Stimulated activated CD8-positive, alpha-beta memory T cell treated with anti-CD3 and anti-CD28 coated beads, Interleukin-7, amount 100 ng/mL, for 4 hours (primary cell): ENCODE measurements at places on chromosomes 13 and 19.

DNA sequence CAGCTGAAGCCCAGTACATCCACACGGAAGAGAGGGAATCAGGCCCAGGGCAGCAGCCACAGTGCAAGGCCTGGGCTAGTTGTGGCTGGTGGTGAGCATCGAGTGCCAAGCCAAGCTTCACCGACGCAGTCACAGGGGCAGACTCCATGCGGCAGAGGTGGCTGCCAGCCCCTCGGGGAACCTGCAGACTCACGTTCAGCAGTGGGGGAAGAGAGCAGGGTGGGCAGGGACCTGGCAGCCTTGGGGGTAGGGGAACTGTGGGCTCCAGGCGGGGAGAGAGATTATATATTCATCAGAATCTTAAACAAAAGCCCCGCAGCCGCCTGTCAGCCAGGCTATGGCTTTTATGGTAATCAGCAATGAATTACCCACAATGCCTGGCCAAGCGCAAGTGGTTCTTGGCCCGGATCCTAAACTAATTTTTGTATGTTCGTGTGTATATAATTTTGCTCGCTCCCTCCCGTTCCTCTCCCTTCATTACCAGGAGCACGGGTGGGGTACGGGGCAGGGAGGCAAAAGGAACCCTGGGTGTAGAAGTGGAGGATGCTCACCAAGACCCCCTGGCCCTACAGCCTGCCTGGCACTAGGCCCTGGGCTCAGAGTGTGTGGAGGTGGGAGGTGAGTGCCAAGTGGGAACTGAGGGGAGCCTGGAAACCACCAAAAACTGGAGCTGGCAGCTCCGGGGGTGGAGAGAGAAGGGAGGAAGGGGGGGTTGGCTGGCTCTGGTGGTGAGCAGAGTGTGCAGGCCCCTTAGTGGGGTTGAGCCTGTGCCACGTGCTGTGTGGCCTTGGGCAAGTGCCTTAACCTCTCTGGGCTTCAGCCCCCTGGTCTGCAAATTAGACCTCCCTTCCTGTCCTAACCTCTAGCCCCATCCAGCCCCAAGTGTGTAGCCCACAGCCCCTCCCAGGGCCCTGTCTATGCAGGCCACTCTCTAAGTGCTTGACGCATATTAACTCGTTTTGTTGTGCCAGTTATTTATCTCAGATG lies 31.9 kb downstream of the PTPRS start:
- DNase-seq = no peak

GRCh38 chr13:114324334-114324733 lies 10.0 kb downstream of the CHAMP1 start:
- no peak for DNase-seq

GRCh38 chr13:112969692-112970338 lies 801 bp downstream of the MCF2L start:
- DNase-seq = no peak

DNA sequence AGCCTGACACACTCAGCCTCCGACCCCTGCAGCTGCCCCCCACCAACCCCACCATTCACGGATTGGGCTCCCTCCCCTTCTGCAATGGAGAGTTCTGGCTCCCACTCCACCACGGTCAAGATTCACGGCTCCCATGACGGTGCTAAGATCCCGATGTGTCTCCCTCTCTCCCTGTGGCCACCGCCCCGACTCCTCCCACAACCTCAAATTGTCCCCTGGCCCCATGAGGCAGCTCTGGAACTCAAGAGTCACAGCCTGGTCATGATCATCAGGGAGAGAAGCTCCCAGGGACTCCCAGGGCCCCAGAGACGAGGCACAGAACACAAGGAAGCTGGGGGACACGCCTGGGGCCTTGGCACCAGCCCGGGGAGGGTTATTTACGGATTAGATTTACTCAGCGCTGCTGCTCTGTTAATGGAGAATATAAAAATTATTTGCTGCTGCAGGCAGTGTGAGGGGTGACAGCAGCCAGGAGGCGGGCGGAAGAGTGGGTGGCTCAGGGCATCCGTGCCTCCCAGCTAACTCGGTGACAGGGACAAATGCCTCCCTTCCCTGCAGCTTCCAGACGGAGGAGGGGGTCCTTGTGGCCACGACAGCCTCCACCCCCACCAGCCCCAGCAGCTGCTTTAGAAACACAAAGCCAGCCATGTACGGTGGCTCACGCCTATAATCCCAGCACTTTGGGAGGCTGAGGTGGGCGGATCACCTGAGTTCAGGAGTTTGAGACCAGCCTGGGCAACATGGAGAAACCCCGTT lies 184.2 kb downstream of the PTPRS start:
- no peak for DNase-seq

DNA sequence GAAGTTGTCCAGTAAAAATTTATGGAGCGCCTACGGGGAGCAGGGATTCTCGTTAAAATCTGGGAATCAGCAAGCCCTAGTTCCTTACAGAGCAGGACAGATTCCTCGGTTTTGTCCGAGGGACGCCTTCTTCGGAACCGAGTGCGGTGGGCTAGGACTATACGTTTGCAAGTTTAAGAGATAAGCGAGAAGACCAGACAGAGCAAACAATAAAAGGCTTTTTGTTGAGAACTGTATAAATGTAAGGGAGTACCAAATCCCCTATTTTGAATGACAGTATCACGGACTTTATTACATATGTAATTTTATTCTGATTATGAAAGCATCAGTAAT lies 971 bp upstream of the ANKRD10 start:
- DNase-seq = no peak

DNA sequence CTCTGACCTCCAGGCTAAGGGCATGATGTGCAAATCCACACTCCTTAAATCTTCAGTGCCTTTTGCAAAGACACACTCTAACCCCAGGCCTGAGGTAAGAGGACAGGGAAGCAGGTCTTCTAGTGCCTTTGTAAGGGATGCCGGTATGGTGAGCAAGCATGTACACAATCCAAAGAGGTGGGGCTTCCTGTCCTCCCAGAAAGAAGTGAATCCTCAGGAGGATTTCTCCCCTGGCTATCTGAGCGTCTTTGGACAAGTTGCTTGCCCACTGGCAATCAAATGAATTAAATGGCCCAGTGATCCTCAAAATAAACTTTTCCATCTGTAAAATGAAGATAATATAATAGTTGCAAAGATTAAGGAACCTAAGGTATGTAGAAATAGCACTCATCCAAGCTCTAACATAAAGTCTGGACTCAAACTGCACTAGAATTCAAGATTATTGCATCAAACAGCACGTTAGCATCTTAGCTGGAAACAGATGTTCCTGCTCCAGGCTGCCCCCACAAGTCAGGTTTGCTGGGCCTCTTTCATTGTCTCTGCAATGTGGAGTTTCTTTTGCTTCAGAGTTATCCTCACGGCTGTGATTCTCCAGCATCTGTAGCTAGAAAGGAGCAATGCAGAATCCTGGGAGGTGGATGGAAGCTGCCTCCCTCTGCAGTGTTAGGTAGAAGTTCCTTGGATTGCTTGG lies 249.6 kb downstream of the TSHZ3 start:
- no peak for DNase-seq
